ENCODE measurements at places on chromosomes 6 and 20.

- DNase-seq, result no peak
These were observed 93.7 kb upstream of the CBLN4 start for GRCh38 chr20:56098981-56099500.

GRCh38 chr6:106138151-106138550, 52.0 kb downstream of the PRDM1 start:
- no peak for DNase-seq

DNA sequence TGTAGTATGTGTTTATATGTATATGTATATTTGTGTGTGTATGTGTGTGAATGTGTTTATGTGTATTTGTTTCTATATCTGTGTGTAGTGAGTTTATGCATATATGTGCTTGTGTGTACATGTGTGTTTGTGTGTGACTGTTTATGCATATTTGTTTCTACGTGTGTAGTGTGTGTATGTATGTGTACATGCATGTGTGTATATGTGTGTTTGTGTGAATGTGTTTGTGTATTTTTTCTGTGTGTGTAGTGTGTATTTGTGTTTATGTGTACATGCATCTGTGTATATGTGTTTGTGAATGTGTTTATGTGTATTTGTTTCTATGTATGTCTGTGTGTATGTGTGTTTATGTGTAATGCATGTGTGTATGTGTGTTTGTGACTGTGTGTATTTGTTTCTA, 12.1 kb upstream of the SMOC2 start:
- no peak for DNase-seq

- no peak for DNase-seq
These were observed 41.9 kb downstream of the SYCP2 start for GRCh38 chr20:59891581-59891980.

- no peak for DNase-seq
These were observed 159.7 kb upstream of the MCHR2 start for GRCh38 chr6:100153636-100154275.

- peak; percentile 34 for DNase-seq
These were observed 1.4 kb downstream of the MDGA1 start for GRCh38 chr6:37696220-37696840.

GRCh38 chr20:40110311-40110831, 578.7 kb downstream of the MAFB start:
- DNase-seq, result no peak

DNA sequence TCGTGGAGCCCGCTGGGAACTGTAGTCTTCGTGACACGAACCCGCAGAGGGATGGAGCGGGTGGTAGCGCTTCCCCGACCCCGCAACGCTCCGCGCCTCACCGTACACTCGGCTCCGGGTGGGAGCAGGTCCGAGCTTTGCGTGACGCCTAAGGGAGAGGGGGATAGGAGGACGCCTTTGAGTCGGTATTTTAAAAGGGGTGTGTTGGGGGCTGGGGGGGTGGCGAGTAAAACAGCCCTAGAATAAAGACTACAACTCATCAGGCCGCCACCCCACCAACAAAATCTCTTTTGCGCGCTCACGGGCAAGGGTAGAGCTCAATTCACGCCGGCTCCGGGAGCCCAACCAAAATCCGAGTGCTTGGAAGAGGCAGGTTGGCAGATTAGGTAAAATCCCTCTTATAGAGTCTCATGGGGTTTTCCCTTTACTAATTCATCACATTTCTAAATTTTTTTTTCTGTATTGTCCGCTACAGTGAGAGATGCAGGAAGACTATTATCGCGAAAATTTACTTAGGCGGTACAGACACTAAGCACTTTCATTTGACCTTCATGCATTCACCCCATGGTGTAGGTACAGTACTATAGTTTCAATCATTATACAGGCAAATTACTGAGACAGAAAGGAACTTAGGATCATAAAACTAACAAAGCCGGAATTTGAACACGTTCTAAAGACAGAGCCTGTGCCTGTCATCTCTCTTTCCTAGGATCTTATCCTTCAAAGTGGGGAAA, 706 bp upstream of the SNX14 start:
- peak; percentile 82 for DNase-seq

DNA sequence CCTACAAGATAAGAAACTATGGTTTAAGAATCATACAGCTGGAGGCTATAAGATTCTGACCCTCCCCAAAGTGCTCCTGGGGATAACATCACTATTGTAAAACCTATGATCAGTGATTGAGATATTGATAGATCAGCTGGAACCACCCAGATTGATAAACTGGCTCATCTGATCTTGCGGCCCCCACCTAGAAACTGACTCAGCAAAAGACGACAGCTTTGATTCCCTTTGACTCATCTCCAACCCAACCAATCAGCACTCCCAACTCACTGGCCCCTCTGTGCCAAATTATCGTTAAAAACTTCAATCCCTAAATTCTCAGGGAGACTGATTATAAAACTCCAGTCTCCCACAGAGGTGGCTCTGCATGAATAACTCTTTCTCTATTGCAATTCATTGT, 106.4 kb downstream of the SCP2D1 start:
- DNase-seq, result no peak

DNA sequence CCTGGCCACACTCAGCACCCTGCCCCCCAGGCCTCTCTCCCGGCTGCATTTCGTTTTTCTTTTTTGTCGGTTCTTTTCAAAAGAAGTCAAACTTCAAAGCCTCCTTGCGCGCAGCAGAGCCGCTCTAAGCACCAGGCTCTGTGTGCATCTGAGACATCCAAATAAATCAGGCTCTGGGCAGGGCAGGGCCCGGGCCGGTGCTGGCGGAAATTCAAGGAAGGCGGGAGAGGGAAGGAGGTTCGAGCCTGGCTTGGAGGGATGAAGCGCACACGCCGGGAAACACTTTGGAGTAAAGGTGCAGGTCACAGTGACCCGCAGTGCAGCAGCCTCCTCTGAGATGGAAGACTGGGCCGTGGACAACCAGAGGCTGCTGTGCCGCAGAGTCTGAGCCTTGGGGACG, 5.8 kb downstream of the GATA5 start:
- DNase-seq, result no peak

DNA sequence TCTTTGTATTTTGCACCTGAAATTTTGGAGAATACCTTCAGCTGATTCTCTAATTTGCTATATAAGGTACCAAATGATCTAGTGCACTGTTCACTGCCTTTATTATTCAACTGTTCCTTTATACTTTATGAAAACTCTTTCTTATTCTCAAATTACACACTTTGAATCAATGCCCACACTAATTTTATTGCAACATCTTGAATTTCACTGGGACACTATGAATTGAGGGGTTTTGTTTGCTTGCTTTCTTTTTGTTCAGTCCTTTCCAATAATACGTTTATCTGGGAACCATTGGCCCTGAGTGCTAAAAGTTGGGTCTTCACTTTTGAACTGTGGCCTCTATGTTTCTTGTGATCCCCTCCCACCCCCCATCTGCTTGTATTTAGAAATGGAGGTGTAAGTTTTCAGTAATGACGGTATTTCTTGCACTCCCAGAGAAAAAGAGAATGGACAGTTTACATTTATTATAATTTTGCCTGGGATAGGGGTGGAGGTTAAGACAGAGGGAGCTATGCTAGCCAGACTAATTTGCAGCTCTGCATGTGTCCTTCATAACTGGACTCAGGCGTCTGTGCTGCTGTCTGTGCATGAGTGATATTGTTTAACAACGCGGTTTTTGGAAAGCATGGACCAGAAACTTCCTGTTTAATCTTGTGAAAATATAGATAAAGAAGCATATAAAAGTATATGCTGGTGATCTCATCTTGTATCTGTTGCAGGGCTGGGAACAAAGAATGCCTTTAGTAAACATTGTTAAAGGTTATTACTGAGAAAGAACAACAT, 98.1 kb downstream of the DNAH8 start:
- DNase-seq, result no peak

GRCh38 chr6:74249658-74250057, 553.7 kb downstream of the CD109 start:
- DNase-seq, result no peak

DNA sequence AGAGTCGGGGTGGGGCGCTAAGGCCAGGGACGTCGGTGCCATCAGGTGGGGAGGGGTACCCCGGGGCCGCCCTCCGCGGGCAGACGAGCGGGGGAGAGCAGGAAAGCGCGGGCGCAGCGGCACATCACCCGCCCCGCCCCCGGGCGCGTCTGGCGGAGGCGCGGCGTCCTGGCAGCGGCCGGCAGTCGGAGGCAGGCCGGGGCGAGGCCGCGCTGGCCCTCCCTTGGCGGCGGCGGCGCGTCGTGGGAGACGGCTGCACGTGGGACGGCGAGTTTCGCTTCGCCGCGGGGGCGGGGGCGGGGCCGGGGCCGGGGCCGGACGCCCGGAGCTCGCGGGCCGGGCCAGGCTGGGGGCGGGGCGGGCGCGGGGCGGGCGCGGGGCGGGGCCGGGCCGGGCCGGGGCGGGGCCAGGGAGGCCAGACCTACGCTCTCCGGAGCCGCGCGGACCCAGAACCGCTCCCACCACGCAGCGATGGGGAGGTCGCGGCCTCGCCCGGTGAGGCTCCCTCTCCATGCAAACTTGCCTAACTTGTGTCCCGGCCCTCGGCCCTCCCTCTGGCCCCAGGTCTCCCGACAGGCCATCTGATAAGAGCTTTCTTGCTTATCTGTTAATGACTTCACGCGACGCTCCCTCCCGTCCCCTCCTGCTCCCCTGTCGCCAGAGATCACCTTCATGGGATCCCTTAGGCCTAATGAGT, 12.5 kb downstream of the ITPR3 start:
- peak; percentile 52 for DNase-seq

DNA sequence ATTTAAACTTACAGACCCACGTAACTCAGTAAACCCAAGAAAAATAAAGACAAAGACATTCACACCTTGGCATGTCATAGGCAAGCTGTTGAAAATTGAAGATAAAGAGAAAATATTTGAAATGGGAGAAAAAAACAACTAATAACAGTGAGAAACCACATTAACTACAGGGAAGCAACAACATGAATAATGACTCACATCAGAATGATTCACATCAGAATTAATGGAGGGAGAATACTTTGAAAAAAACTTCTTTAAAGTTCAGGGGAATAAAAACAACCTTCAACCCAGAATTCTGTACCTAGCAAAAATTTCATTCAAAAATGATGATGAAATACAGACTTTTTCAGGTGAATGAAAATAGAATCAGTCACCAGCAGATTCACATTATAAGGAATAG, 32.9 kb upstream of the SLC22A3 start:
- DNase-seq, result no peak

GRCh38 chr20:59448851-59449444, 148.5 kb downstream of the EDN3 start:
- DNase-seq, result no peak

- DNase-seq, result no peak
These were observed 80.7 kb upstream of the MAFB start for GRCh38 chr20:40769677-40770285.

- DNase-seq, result no peak
These were observed 42.0 kb upstream of the LY86 start for GRCh38 chr6:6546318-6547109.

GRCh38 chr6:149306967-149307366, 10.5 kb upstream of the TAB2 start:
- DNase-seq, result no peak

- DNase-seq, result no peak
These were observed 171.9 kb downstream of the JARID2 start for GRCh38 chr6:15417811-15418210.

DNA sequence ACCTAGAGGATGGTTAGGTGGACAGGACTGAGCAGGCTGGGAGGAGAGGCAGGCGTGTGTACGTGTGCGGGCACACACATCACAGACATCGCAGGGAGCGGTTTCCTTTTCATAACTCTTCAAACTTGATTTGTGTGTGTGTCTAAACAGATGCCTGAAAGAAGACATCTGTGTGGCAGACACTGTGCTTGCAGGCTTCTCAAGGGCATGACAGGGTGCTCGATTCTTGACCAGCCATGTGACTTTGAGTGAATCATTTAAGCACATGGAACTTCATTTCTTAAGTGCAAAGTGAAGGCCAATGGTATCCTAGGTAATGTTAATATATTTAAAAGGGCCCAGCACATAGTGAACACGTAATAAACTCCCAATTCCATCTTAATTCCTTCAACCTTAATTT, 186.5 kb downstream of the SCP2D1 start:
- no peak for DNase-seq

DNA sequence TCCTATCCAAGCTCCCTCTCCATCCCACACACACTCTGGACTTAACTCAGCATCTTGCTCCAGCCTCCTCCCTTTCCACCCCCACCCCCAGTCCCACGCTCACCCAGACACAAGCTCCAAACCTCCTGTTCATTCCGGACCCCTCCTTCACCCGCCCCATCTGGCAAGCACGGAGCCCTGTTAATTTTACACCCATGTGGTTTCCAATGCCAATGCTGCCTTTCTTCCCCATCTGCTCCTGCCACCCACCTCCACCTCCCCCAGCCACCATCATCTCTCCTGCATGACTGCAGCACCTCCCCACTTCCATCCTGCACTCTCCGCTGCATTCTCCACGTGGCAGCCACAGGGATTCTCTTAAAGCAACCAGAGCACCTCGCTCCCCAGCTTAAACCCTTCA, 9.9 kb upstream of the CDK5RAP1 start:
- DNase-seq, result no peak

DNA sequence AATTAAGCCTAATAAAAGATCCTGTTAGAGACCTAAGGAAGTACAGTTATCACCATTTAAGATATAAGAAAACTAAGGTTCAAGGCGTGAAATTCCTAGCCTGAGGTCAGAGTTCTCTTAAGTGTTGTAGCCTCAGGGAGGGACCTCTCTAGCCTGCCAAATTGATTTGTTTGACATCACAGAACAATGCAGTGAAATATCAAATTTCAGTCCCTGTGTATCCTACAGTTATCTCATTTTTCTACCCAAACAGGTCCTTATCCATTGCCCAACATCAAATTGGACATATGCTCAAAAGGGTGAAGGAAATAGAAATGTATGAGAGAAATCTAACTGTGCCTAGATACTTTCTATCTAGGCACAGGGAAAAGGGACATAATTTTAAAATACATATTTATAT, 63.0 kb downstream of the NCOA7 start:
- no peak for DNase-seq

DNA sequence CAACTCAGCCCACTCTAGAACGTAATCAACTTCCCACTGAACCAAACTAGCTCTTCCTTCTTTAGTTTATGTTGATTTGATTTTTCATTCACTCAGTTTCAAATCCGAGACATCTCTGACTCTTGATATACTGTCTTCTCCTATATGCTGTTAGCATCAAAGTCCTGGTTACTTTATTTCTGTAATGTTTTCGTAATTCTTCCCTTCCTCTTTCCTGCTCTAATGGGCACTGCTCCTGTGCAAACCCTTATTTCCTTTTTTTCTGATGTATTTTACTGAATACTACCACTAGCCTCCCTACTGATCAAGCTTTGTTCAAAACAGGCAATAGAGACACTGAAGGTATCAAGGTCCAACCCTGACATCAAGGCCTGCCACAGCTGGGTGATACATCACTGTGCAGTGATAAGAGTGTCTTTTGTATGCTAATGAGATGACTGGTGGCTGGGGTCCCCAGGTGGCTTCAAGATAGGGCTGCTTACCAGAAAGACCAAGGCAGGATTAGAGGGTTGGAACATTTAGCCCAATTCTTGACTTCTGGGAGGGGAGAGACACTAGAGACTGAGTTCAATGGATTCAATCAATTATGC, 95.2 kb downstream of the KIF13A start:
- no peak for DNase-seq

- no peak for DNase-seq
These were observed 354.2 kb upstream of the SULF2 start for GRCh38 chr20:48139262-48140041.

GRCh38 chr6:68657374-68658139, 22.5 kb downstream of the ADGRB3 start:
- no peak for DNase-seq

Data from CD4-positive, alpha-beta memory T cell (primary cell).